NCI-H2171 treated with DMSO at 0.1 percent for 48 hours (cell line): ENCODE measurements at places on chromosomes 1 and 21.

- DNase-seq, result no peak
These were observed 3.0 kb downstream of the PRKCZ start for GRCh38 chr1:2053217-2053616.

GRCh38 chr1:115237507-115237906 lies 100.5 kb downstream of the NGF start:
- DNase-seq, result no peak

GRCh38 chr1:27816921-27817630 lies 13.5 kb upstream of the PPP1R8 start:
- no peak for DNase-seq

- no peak for DNase-seq
These were observed 43.2 kb upstream of the ADGRL2 start for GRCh38 chr1:81757398-81758020.

GRCh38 chr1:78292361-78292760 lies 198.4 kb upstream of the PTGFR start:
- no peak for DNase-seq

DNA sequence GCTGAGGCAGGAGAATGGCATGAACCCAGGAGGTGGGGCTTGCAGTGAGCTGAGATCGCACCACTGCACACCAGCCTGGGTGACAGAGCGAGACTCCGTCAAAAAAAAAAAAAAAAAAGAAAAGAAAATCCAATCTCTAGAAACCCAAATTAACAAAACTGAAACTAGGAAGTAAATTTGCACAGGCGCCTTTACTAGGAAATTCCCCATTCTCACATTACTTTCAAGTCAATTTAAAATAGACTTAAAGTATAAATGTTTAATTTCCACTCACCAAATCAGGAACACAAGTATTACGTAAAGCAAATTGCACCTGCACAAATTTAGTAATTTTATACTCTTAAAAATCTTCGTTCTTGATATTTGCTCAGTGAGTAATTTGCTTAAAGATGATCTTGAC lies 67.8 kb upstream of the BCAR3 start:
- no peak for DNase-seq

- DNase-seq, result no peak
These were observed 266.2 kb downstream of the NPHP4 start for GRCh38 chr1:5725855-5726585.

- DNase-seq, result no peak
These were observed 65.5 kb downstream of the ERI3 start for GRCh38 chr1:44289530-44289929.

DNA sequence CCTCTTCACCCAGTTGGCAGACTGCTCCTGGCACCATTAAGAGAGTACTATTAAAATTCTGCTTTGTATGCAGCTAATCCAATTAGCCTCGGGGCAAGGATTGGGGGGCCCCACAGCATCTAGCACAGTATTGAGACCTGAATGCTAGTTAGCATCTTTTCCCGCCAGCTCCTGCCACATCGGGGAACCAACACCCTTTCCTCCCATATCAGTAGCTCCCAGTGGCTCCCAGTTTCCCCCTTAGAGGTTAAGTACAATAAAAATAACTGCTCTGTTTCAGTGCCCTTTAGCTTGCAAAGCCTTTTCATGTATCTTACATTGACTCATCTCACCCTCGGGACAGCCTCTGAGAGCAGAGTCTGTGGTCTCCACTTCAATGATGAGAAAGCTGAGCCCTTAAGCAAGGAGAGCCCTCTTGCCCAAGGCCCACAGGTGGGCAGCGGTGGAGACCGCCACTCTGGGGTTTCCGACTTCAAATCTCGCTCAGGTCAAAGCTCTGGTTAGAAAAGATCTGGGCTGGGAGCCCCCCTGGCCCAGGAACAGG lies 4.2 kb upstream of the PMVK start:
- no peak for DNase-seq

DNA sequence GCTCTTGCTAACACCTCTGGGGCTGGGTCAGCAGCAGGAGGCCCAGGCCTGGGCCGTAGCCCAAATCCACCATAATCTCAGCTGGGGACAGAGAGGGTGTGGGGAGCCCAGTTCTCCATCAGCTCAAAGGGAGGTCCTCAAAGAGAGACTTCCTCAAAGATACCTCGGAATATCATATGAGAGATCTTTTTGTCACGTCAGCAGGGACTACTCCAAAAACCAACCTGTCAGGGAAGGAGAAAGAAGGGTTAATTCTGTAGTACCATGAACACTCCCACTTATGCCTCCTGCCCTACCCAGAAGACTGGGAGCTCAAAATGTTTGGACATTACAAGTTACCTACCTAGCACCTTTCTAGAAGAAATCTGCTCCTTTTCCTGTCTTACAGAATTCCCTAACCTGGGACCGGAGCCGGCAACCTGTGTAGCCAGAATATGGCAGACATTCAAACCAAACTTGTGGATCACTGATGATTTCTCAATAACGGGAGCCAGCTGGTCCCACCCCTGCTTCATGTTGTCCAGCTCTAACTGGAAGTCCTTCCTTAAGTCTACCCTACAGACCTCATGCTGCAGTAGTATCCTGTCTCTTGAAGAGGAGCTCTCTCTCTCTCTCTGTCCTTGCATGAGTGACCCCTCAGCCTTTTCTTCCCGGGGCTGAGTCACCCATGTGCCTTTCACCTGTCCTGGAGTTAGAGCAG lies 4.8 kb downstream of the RSPO1 start:
- no peak for DNase-seq

DNA sequence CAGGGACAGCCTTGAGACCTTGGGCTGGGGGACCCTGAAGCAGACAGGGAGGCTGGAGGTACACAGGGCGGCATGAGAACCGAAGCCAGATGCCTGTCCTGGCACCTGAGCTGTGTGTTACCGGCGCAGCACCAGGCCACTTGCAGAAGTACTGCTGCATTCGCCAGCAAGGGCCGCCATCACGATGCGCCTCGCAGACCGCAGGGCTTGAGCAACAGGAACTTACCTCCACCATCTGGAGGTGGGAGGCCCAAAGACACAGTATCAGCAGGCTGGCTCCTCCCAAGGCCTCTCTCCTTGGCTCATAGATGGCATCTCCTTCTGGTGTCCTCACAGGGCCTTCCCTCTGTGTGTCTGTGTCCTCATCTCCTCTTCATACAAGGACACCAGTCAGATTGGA lies 90.1 kb downstream of the PRDM16 start:
- DNase-seq, result no peak

DNA sequence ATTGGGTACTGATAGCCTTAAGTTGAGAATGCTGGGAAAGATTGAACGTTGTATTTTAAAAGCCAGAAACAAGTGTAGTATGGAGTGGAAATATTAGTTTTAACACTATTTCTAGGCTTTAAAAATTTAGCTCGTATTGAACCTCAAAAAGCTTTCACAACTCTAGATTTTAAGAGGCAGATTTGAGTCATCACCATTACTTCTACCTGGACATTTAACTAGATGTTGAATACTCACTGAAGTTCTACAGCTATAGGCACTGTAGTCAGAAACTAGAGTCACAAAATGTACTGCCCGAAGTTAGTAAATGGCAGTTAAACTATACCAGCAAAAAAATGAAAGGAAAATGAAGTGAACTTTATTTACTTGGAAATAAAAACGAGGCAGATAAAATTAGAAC lies 96.5 kb downstream of the NEK7 start:
- no peak for DNase-seq
